ENCODE measurements at places on chromosomes 4 and X.
A peak's percentile ranks its signal among the peaks of the same experiment; 100 is the strongest.

DNA sequence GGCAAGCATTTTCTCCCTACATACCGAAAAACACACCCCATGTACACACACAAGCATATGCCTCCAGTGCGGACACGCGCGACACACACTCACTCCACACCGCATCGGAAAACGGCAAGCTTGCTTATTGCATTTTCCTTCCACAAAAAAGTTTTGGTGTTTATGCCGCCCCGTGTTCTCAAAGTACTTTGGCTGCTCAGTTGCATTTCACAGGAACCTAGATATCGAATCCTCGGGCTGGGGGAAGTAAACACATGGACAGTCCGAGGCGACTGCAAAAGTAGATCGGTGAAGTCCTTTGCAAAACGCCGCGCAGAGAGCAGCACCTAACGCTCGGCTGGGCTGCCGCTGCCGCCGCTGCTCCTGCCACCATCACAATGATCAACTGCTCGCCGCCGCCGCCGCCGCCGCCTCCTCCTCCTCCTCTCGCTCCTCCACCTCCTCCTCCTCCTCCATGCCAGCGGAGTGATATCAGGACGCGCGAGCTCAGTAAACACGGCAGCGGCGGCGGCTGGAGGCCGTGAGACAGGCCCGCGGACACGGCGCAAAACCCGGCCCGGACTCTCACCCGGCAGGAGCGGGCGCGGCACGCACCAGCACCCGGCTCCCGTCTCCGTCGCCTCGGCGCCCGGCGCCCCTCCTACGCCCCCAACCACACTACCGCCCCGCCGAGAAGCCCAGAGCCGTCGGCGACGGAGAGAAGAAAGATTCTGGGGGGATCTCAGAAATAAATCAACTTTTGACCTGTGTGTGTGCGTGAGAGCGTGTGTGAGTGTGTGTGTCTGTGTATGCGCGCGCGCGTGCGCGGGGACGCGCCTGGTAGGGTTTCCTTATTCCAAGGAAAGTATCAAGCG, at the start of gene MAML3:
TSS of gene MAML3 (minus strand) at position 467 of the 854 bp plus-strand sequence. CDS start 857 bp downstream, outside the sequence.
- H3K36me3 ChIP-seq = peaks cover 20% of the 10 kb centered on the region
- peak; percentile 60 for DNase-seq
- H3K4me3 ChIP-seq = peak within 1 kb of the TSS; percentile 90
- peak within 1 kb of the TSS; percentile 32 for H3K27ac ChIP-seq
- peaks cover 34% of the 10 kb centered on the region for H3K4me1 ChIP-seq

- no peak for DNase-seq
- H3K4me3 ChIP-seq = no peak overlapping the region
- peaks cover 11% of the 10 kb centered on the region for H3K27me3 ChIP-seq
- peaks cover 15% of the 10 kb centered on the region for H3K4me1 ChIP-seq
- no peaks in the 10 kb centered on the region for H3K36me3 ChIP-seq
Measured at GRCh38 chr4:113440371-113440770, 321.2 kb downstream of the CAMK2D start.

- no peaks in the 10 kb centered on the region for H3K4me1 ChIP-seq
- peaks cover 3% of the 10 kb centered on the region for H3K36me3 ChIP-seq
- no peak overlapping the region for H3K4me3 ChIP-seq
- no peak for DNase-seq
Measured at GRCh38 chrX:68677998-68678397, 30.5 kb downstream of the STARD8 start.

DNA sequence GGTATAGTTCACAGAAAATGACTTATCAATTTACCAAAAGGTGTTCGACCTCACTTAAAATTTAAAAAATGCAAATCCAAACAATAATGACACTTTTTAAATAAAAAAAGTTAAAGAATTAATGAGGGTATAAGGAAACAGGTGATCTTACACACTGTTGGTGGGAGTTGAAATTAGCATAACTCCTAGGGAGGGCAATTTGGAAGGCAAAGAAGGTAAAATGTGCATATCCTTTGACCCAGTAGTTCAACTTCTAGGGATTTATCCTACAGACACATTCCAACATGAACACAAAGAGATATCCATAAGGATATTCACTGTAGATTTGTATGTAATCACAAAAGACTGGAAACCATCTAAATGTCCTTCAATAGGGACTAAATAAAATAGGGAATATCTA, 143.8 kb upstream of the DGKK start:
- peaks cover 3% of the 10 kb centered on the region for H3K36me3 ChIP-seq
- H3K4me1 ChIP-seq = no peaks in the 10 kb centered on the region
- DNase-seq = no peak
- no peak overlapping the region for H3K4me3 ChIP-seq

DNA sequence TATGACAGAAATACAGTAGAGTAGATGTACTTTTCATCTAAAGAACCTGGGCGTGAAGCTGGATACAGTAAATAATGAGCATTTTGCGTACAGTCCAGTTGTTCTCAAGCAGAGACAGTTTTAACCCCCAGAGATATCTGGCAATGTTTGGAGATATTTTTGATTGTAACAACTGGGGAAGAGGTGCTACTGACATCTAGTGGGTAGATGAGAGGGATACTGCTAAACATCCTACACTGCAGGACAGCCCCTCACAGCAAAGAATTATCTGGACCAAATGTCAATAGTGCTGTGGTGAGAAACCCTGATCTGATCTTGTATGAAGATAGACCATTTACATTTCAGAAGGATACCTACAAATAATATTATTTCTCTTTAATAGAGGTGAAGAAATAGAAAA, 200.2 kb upstream of the FAM47A start:
- DNase-seq = no peak
- H3K4me1 ChIP-seq = no peaks in the 10 kb centered on the region
- H3K4me3 ChIP-seq = no peak overlapping the region
- H3K36me3 ChIP-seq = no peaks in the 10 kb centered on the region
- H3K27ac ChIP-seq = no peak overlapping the region

GRCh38 chr4:4845027-4845426, 14.4 kb upstream of the MSX1 start:
- H3K36me3 ChIP-seq = peaks cover 2% of the 10 kb centered on the region
- H3K27me3 ChIP-seq = peaks cover 62% of the 10 kb centered on the region
- H3K4me3 ChIP-seq = no peak overlapping the region
- peaks cover 9% of the 10 kb centered on the region for H3K4me1 ChIP-seq
- DNase-seq = no peak

DNA sequence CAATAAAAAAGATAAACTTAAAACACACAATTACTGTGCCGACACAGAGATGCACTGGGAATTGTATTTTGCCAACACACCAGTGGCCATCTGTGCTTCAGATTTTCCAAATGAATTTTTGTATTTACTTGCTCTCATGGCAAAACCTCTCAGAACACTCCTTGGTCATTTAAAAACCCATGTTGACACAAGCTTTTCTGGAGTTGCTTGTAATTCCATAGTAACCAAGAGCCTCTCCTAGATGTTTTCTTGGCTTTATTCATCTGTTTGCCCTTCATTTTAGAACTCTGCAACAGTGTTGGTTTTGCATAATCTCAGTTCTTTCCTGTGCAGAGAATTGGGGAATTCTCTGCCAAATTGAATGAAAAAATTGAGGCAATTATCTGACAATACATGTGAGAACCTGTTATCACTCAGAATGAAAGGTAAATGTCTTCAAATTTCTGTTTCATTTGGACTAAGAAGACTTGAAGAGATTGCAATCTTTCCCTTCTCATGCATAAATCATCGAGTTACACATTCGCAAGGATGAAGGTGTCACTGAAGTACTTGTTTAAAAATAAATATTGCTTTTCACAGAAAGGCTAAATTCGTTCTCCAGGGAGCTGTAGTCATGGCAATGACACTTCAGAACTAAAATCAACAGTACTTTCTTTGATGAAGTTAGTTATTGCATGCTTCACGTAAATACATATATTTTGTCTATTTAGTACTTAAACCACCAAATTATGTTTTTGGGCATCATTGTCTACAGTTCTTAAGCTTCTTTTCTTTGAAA, 301.8 kb upstream of the CTSO start:
- H3K27ac ChIP-seq = no peak overlapping the region
- H3K4me1 ChIP-seq = no peaks in the 10 kb centered on the region
- DNase-seq = no peak
- no peaks in the 10 kb centered on the region for H3K36me3 ChIP-seq
- no peaks in the 10 kb centered on the region for H3K27me3 ChIP-seq
- H3K4me3 ChIP-seq = no peak overlapping the region

- H3K36me3 ChIP-seq = peaks cover 12% of the 10 kb centered on the region
- H3K4me1 ChIP-seq = peaks cover 14% of the 10 kb centered on the region
- H3K4me3 ChIP-seq = peak overlapping the region; percentile 61
- no peaks in the 10 kb centered on the region for H3K27me3 ChIP-seq
Measured at GRCh38 chrX:46587753-46588171, 14.2 kb downstream of the CHST7 start.

DNA sequence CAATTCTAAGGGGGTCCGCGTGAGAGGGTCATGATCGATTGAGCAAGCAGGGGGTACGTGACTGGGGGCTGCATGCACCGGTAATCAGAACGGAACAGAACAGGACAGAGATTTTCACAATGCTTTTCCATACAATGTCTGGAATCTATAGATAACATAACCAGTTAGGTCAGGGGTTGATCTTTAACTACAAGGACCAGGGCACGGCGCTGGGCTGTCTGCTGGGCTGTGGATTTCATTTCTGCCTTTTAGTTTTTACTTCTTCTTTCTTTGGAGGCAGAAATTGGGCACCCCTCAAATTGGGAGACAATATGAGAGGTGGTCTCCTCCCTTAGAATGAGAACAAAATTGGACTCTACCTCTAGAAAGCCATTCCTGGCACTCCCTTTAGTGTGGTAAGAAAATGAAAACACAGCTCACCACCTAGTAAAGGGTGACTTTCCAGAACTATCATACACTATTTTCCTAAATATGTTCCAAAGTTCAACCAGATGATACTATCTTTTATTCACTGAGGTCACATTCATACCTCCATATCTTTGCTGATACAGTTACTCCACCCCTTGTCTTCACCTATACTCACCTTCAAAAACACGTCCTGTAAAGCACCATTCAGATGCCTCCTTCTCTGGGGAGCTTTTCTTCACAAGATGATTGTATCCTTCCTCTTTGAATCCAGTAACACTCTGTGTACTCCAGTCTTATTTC, 1058.3 kb upstream of the SLIT2 start:
- H3K4me1 ChIP-seq = no peaks in the 10 kb centered on the region
- no peak overlapping the region for H3K4me3 ChIP-seq

- no peaks in the 10 kb centered on the region for H3K4me1 ChIP-seq
- DNase-seq = no peak
- no peak overlapping the region for H3K27ac ChIP-seq
- no peak overlapping the region for H3K4me3 ChIP-seq
- H3K27me3 ChIP-seq = peaks cover 84% of the 10 kb centered on the region
- H3K36me3 ChIP-seq = no peaks in the 10 kb centered on the region
Measured at GRCh38 chr4:165384598-165384997, 5.8 kb downstream of the CPE start.

DNA sequence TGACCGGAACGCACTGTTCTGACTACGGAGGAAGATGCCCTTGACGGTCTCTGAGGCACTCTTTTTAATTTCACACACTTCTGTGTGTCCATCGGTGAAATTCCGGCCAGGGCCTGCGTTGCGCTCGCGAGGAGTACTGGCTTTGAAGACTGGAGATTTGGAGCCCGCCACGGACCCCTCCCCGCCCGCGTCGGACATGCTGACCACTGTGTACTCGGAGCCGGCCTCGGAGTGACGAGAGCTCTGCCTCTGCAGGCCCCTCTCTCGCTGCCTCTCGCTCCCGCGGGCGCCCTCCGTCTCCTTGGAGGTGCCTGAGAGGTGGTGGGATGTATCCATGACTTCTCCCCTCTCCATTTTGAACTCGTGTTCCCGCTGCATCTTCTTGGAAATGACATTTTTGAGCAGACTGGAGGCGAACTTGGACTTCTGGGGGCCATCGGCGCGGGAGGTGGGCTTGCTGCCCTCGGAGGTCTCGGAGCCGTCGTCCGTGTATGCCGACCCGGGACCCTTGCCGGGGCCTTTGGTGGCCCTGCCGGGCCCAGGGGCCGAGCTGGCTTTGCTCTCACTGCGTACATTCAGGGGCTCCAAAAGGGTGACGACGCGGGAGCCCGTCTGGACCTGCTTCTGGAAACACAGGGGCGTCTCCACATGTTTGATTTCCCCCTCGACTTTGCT, 5.7 kb downstream of the C4orf54 start:
- H3K27me3 ChIP-seq = peaks cover 27% of the 10 kb centered on the region
- no peak for DNase-seq
- no peak overlapping the region for H3K4me3 ChIP-seq
- no peak overlapping the region for H3K27ac ChIP-seq
- H3K4me1 ChIP-seq = no peaks in the 10 kb centered on the region

GRCh38 chr4:151628001-151628608, 132.7 kb downstream of the GATB start:
- peaks cover 90% of the 10 kb centered on the region for H3K27me3 ChIP-seq
- DNase-seq = no peak
- no peak overlapping the region for H3K4me3 ChIP-seq
- no peaks in the 10 kb centered on the region for H3K36me3 ChIP-seq
- H3K4me1 ChIP-seq = no peaks in the 10 kb centered on the region

- no peak overlapping the region for H3K4me3 ChIP-seq
- H3K27me3 ChIP-seq = no peaks in the 10 kb centered on the region
- no peak overlapping the region for H3K27ac ChIP-seq
- no peak for DNase-seq
- H3K36me3 ChIP-seq = no peaks in the 10 kb centered on the region
Measured at GRCh38 chr4:159177265-159178150, 74.6 kb downstream of the RAPGEF2 start.

DNA sequence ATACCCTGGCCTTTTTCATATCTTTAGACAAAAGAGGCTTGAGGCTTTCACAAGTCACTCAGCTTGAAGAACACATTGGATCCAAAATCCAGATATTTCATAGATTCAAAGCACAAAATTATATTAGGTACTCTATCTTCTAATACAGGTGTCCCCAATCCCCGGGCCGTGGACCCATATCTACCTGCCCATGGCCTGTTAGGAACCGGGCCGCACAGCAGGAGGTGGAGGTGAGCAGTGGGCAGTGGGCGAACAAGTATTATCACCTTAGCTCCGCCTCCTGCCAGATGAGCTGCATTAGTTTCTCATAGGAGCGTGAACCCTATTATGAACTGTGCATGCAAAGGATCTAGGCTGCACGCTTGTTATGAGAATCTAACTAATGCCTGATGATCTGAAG, 18.7 kb downstream of the YIPF7 start:
- peaks cover 31% of the 10 kb centered on the region for H3K27me3 ChIP-seq
- H3K4me3 ChIP-seq = no peak overlapping the region
- no peak for DNase-seq
- H3K4me1 ChIP-seq = peaks cover 5% of the 10 kb centered on the region

GRCh38 chrX:149522916-149523315, 17.8 kb upstream of the IDS start:
- no peak for DNase-seq
- H3K27ac ChIP-seq = peak overlapping the region; percentile 94
- H3K4me3 ChIP-seq = no peak overlapping the region

DNA sequence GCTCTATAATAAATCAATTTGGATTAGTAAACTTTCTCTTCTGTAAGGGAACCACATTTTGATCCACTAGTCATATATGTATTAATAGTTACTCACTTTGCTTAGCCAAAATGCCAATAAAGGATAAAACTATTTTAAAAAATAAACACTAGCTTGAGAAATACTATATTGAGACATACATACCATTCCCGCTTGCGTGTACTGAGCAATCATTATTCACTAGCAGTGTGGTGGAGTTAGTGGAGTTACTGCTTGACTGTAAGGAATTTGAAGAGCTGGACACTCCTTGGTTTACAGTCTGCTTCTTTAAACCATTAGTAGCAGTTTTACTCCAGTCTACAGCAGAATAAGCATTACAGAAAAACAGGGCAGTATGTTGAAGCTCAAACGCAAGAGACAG, 10.8 kb upstream of the PHKA2 start:
- H3K36me3 ChIP-seq = no peaks in the 10 kb centered on the region
- no peaks in the 10 kb centered on the region for H3K27me3 ChIP-seq
- no peaks in the 10 kb centered on the region for H3K4me1 ChIP-seq
- no peak overlapping the region for H3K27ac ChIP-seq
- no peak for DNase-seq

- peaks cover 10% of the 10 kb centered on the region for H3K36me3 ChIP-seq
- no peak overlapping the region for H3K27ac ChIP-seq
- H3K4me3 ChIP-seq = no peak overlapping the region
- H3K4me1 ChIP-seq = peaks cover 15% of the 10 kb centered on the region
- DNase-seq = no peak
- H3K27me3 ChIP-seq = peaks cover 44% of the 10 kb centered on the region
Measured at GRCh38 chr4:108149588-108150380, 18.9 kb downstream of the LEF1 start.

Data from central memory CD8-positive, alpha-beta T cell (primary cell).